ENCODE measurements at places on chromosomes 12 and 14. TPM values are rescaled to one million over a fixed set of nuclear protein-coding genes. Genes with fewer than 3 reads are reported as not detected.

DNA sequence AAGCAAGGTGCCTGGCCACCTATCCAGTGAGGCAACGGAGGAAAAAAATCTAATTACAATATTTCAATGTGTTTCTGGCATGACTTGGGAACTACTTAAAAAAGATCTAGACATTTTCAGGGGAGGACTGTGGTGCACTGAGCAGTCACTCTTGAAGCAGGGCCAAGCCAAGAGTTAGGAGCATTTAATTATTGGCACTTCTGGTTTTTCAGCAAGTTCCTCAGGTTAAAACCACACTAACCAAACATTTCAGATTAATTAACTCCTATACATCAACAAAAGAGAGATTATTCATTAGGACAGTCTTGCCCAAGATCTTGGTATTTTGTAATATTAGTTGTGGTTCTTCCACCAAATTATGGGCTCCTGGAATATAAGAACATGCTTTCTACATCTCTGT is 25.6 kb downstream of the PRKAB1 start:
- no peaks in the 10 kb centered on the region for H3K4me1 ChIP-seq
- no peaks in the 10 kb centered on the region for H3K27me3 ChIP-seq
- H3K4me3 ChIP-seq, result no peak overlapping the region
- H3K27ac ChIP-seq, result no peak overlapping the region

DNA sequence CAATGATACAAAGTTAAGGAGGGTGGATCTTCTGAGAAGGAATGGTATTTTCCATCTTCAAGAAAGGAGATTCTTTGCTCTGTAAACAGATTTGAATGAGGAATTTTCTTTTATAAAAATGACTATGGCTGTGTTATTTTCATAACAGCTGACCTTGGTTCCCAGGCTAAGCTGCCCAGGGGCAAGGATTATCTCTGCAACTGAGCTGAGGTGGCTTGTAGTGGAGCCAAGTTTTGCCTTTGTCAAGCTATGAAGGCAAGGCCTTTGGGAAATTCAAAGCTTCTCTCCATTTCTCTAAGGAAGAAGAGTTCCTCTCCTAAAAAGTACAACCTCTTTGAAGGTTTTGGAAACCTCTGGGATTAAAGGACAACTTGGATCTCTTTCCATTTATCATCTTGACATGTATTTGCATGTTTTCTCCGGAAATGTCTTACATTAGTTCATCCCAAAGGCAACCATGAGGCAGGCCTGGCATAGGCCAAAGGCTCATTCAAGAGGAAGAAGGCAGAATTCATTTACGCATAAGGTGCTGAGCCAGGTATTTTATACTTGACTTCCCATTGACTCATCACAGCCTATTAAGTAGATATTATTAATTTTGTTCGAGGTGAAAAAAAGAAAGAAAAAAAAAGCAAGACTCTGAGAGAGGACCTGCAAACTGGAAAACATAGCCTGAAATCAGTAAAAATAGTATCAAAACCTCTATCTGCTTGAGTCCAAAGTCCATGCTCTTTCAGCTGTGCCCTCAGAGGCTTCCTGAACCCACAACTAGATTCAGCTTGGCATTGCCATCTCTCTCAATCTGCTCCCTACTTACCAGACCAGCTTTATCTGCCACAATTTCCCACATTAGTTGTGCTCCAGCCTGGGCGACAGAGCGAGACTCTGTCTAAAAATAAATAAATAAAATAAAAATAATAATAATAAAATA is 24.0 kb upstream of the CKAP4 start:
- no peak for DNase-seq
- peaks cover 24% of the 10 kb centered on the region for H3K4me1 ChIP-seq
- no peaks in the 10 kb centered on the region for H3K36me3 ChIP-seq
- peaks cover 9% of the 10 kb centered on the region for H3K27me3 ChIP-seq
- H3K27ac ChIP-seq, result no peak overlapping the region

- H3K27ac ChIP-seq, result no peak overlapping the region
- H3K27me3 ChIP-seq, result no peaks in the 10 kb centered on the region
- DNase-seq, result no peak
- peaks cover 5% of the 10 kb centered on the region for H3K4me1 ChIP-seq
- H3K36me3 ChIP-seq, result peaks cover 22% of the 10 kb centered on the region
- H3K4me3 ChIP-seq, result no peak overlapping the region
Measured at GRCh38 chr14:63401646-63402045, 82.9 kb upstream of the GPHB5 start.

- peaks cover 7% of the 10 kb centered on the region for H3K36me3 ChIP-seq
- H3K27ac ChIP-seq, result no peak overlapping the region
- DNase-seq, result no peak
- H3K4me1 ChIP-seq, result no peaks in the 10 kb centered on the region
- no peak overlapping the region for H3K4me3 ChIP-seq
Measured at GRCh38 chr14:31717294-31718085, 156.3 kb downstream of the NUBPL start.

DNA sequence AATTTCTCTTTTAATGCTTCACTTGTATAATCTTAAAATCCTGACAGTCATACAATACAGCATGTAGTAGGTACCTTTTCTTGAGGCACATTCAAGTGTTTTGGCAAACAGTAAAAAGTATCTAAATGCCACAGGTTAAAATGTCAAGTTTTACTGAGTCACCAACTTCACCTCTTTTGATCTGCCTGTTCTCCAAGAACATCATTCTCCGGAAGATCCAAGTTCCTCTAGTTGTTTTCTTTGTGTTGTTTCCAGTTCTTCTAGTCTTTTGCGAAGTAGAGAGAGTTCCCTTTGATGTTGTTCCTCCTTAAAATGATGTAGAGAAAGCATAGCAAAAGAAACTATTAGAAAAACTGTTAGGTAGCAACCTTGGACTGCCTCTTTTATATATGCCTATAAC is 151.1 kb downstream of the CEP83 start:
- no peaks in the 10 kb centered on the region for H3K27me3 ChIP-seq
- DNase-seq, result no peak
- peaks cover 70% of the 10 kb centered on the region for H3K36me3 ChIP-seq
- no peak overlapping the region for H3K4me3 ChIP-seq

DNA sequence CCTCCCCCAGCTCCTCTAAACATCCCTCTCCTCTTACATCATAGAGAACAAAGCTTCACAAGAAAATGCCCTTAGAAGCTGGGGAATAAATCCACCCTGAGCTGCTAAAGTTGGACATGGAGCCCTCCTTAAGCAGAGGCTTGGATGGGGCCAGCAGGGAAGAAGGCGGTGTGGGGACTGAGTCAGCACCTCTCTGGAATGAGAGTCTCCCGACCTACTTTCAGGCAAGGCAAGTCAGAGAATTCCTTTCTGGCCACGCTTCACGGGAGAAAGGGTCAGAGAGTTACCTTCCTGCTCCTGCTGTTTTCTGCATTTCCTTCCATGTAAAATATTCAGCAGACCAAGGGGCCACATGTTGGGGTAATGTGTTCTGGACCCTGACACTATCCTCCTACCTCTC is 113.3 kb upstream of the PRB2 start:
- no peak overlapping the region for H3K4me3 ChIP-seq
- DNase-seq, result no peak
- peaks cover 1% of the 10 kb centered on the region for H3K4me1 ChIP-seq
- H3K27ac ChIP-seq, result no peak overlapping the region
- peaks cover 12% of the 10 kb centered on the region for H3K27me3 ChIP-seq

DNA sequence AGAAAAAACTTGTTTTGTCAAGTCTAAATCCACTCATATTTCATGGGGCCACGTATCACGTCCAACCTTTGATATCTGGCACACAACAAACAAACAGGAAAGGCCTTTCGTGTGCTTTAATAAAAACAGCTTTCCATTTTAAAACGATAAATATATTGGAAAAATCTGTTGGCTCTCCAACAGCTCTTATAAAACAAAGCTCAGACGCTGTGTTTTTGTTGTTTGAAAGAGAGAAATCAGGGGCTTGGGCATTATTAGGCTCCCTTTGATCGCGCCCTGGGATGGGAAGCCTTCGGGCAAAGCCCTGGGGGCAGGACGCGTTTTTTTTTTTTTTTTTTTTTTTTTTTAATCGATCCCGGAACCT is 429 bp upstream of the PLEKHA5 start:
- H3K27me3 ChIP-seq, result peaks cover 35% of the 10 kb centered on the region
- DNase-seq, result no peak
- peak overlapping the region; percentile 69 for H3K27ac ChIP-seq
- H3K4me1 ChIP-seq, result peaks cover 26% of the 10 kb centered on the region
- peak overlapping the region; percentile 64 for H3K4me3 ChIP-seq
- H3K36me3 ChIP-seq, result peaks cover 6% of the 10 kb centered on the region

DNA sequence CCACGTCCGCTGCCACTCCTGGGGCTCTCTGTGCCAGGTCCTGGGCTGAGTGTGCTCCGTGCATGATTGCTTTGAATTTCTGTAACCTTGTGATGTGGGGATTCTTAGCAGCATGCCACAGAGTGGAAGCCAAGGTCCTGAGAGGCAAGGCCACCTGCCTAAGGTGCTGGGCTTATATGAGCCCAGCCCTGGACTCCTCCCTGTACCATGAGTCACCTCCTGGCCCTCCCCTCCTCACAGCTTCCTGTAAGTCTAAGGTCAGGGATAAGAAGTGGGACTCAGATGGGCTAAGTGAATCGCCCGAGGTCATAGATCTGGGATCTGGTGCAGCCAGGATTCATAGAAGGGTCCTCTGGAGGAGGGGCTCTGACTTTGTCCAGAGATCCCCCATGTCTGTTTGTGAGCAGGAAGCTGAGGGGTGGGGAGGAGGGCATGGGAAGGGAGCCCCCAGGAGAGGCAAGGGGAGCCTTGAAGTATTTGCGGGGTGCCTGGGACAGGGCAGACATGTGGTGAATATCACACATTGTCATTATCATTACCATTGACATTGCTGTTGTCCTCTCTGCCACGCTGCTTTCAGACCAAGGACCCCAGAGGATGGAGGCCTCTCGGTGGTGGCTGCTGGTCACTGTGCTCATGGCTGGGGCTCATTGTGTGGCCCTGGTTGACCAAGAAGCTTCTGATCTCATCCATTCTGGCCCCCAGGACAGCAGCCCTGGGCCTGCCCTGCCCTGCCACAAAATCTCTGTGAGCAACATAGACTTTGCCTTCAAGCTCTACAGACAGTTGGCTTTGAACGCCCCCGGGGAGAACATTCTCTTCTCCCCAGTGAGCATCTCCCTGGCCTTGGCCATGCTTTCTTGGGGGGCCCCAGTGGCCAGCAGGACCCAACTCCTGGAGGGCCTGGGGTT is 28.8 kb downstream of the SERPINA3 start:
- H3K4me1 ChIP-seq, result no peaks in the 10 kb centered on the region
- H3K4me3 ChIP-seq, result no peak overlapping the region
- no peak for DNase-seq
- H3K36me3 ChIP-seq, result no peaks in the 10 kb centered on the region
- no peaks in the 10 kb centered on the region for H3K27me3 ChIP-seq
- H3K27ac ChIP-seq, result no peak overlapping the region

The ARMH4 gene
- total RNA-seq, result not detected

The ERG28 gene
- 25.1 TPM for total RNA-seq

The ALX1 gene
- not detected for total RNA-seq

The PTPRQ gene
- not detected for total RNA-seq

The DNAH10 gene
- total RNA-seq, result 0.76 TPM

Measured in activated CD8-positive, alpha-beta memory T cell treated with anti-CD3 and anti-CD28 coated beads, Interleukin-2, amount 10 ng/mL, durations not matched to agents 7 days and 5 days (primary cell).